ENCODE measurements at places on chromosomes 5 and 9.

- no peak for DNase-seq
Observed at GRCh38 chr9:5884191-5884590, 6.5 kb upstream of the MLANA start.

DNA sequence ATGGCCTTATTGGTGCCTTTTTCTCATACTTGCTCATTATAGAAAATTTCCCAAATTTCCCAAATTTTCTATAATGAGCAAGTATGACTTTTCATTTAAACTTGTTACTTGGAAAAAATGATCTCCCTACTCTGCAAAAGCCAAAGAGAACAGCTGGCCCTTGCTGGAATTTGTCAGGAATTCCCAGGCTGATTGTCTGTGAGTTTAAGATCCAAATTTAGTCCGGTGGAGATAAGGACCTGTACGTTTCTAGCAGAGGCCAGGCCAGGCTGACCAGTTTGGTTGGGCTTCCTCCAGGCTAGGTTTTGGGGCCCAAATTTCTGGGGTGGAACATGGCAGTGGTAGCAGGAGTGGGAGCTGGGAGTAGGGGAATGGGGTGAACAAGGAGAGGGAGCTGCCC is 51.9 kb downstream of the NEURL1B start:
- no peak for DNase-seq

- DNase-seq = no peak
Observed at GRCh38 chr5:31530541-31531265, 1.2 kb downstream of the DROSHA start.

GRCh38 chr5:81855591-81855990 is 104.7 kb upstream of the SSBP2 start:
- DNase-seq = no peak

DNA sequence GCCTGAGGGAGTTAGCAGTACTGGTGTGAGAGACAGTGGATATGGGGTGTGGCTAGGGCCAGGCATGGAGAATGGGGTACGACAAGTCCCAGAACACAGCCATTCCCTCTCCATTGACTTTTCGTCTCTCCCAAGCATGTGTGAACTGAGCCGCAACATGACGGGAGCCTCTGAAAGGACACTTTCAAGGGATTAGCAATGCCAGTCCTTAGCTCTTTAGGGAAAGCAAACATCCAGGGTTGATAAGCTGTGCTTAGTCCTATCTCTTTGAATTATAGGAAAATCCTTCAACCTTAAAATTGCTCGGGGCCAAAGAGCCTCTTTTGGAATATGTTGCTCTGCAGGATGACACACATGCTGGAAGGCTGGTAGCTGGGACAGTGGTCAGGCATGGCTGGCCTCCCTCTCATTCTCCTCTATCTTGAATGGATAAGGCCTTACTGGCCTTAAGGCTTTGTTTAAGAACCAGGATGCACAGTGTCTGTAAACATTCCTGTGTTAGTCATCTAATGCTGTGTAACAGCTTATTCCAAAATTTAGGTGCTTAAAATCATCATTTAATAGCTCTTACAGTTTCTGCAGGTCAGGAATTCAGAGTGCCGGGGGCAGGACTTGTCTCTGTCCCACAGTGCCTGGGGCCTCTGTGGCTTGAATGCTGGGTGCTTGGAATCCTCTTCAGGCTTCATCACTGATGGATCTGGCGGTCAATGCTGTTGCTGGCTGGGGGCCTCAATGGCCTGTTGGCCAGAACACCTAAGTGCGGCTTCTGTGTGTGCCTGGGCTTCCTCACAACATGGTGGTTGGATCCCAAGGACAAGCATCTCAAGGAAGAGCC is 95.3 kb downstream of the PTTG1 start:
- DNase-seq = no peak

GRCh38 chr9:77170991-77171699 is 6.2 kb upstream of the VPS13A start:
- DNase-seq = no peak

GRCh38 chr9:89390068-89390555 is 71.8 kb downstream of the SECISBP2 start:
- no peak for DNase-seq

GRCh38 chr9:114551750-114552685 is 35.6 kb upstream of the ATP6V1G1 start:
- no peak for DNase-seq

DNA sequence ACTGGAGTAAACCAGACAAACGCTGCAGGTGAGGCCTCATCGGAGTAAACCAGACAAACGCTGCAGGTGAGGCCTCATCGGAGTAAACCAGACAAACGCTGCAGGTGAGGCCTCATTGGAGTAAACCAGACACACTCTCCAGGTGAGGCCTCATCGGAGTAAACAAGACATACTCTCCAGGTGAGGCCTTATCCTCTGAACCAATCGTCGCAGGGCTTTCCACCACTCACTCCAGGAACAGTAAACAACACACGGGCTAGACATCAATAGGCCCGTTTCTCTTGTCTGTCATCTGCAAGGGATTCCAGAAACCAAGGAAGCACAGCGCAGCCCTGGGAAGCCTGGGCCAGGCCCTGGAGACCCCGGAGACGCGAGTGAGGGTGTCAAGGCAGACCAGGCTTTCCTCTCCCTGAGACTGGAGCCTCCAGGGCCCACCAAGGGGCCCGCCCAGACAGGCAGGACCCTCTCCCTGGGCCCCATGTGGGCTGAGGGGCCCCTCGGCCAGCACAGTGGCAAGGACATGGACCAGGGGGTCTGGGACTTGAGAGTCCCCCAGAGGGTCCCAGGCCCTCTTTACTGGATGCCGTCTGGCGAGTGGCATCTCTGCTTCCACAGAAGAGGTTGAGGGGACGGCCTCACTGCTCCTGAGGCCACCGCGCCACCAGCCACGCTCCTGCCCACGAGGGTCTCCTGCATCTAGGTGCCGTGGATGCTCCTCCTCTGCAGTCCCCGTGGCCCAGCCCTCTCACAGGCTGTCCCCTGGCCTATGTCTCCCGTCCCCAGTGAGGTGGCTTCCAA is 26.4 kb upstream of the NSMF start:
- DNase-seq = no peak

- DNase-seq = no peak
Observed at GRCh38 chr5:178465861-178466288, 124.3 kb downstream of the COL23A1 start.

DNA sequence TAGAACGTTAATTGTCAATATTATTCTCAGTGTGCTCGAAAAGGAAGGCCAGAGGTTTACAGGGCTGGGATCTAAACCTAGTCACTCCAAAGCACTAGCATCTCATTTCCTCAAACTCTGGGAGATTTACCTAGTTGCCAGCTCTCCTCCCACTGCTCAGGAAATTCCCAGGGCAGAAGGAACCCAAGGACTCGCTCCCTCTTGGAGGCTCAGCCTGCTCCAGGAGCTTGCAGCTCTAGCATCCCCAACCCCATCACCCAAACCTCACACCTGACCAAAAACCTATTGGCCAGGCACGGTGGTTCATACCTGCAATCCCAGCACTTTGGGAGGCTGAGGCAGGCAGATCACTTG is 26.0 kb downstream of the SERINC5 start:
- no peak for DNase-seq

DNA sequence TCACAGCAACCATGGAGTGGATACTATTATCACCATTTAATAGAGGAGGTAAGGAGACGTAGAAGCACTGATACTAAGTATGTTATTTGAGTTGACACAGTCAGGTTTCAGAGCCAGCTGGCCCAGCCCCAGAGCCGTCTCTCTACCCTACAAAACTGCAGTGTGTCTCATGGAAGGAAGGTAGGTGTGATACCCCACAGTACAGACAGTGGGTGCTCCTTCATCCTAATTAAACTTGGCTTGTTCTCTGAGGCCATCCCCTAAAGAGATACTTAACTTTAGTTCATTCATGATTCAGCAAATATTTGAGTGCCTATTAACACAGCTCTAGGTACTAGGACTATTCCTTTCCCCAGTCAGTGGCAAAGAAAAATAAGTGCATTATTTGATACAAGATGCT is 22.6 kb downstream of the PIP5K1B start:
- no peak for DNase-seq
